ENCODE measurements at places on chromosomes 12 and 14. TPM values are rescaled to one million over a fixed set of nuclear protein-coding genes. Genes with fewer than 3 reads are reported as not detected.

The CCDC177 gene
- total RNA-seq: not detected

The ARL1 gene
- 207 TPM for total RNA-seq

The PDE3A gene
- 108 TPM for total RNA-seq

The GZMH gene
- not detected for total RNA-seq

The PPFIBP1 gene
- total RNA-seq: 179 TPM

The CPM gene
- 3.7 TPM for total RNA-seq

The SLCO1B1 gene
- total RNA-seq: not detected

The FOXN3 gene
- total RNA-seq: 27.5 TPM

The BCAT1 gene
- total RNA-seq: 186 TPM

The TM7SF3 gene
- total RNA-seq: 143 TPM

The TROAP gene
- 3.4 TPM for total RNA-seq

The KRT6C gene
- not detected for total RNA-seq

The CLEC4C gene
- not detected for total RNA-seq

The EPYC gene
- not detected for total RNA-seq

The HELB gene
- total RNA-seq: 5.0 TPM

The SLC10A1 gene
- not detected for total RNA-seq

The PROX2 gene
- total RNA-seq: not detected

The TSHR gene
- total RNA-seq: not detected

The LRTM2 gene
- not detected for total RNA-seq

The LPAR5 gene
- total RNA-seq: not detected

The FAM181A gene
- not detected for total RNA-seq

The GUCY2C gene
- not detected for total RNA-seq

The NABP2 gene
- total RNA-seq: 25.4 TPM

The TRHDE gene
- total RNA-seq: 1.6 TPM

The GDF3 gene
- not detected for total RNA-seq

The HECTD1 gene
- 254 TPM for total RNA-seq

The RD3L gene
- total RNA-seq: not detected

The RIPK3 gene
- total RNA-seq: not detected

The ZBTB25 gene
- total RNA-seq: 14.3 TPM

The NFKBIA gene
- total RNA-seq: 95.7 TPM

The NRIP2 gene
- total RNA-seq: not detected

The C12orf76 gene
- 24.8 TPM for total RNA-seq

The RASAL1 gene
- total RNA-seq: not detected

The HOXC12 gene
- not detected for total RNA-seq

The PIWIL1 gene
- total RNA-seq: not detected

The BCL11B gene
- total RNA-seq: under 0.01 TPM

The LRRK2 gene
- total RNA-seq: 12.3 TPM

The KCNJ8 gene
- total RNA-seq: 9.1 TPM

Data from smooth muscle cell of the pulmonary artery (primary cell).